ENCODE measurements at places on chromosomes 12 and 14. TPM values are rescaled to one million over a fixed set of nuclear protein-coding genes. Genes with fewer than 3 reads are reported as not detected.

DNA sequence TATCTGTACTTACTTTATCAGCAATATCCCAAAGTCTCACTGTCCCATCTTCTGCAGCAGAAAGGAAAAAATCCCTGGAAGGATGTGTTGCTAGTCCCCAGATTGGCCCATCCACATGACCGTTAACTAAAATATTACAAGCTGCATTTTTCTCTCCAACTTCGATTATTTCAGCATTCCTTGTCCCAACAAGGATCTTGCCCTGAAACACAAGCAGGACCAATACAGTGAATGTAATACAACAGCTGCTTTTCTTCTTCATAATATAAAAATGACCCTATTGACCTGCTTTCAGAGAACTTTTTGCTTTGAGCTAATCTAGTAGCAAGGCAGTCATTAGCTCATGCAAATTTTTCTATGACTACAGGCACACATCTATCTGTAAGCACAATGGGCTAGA, 58.3 kb downstream of the ZC3H14 start:
- no peak for DNase-seq

- DNase-seq, result no peak
Measured at GRCh38 chr12:33450480-33450879, 10.9 kb upstream of the SYT10 start.

DNA sequence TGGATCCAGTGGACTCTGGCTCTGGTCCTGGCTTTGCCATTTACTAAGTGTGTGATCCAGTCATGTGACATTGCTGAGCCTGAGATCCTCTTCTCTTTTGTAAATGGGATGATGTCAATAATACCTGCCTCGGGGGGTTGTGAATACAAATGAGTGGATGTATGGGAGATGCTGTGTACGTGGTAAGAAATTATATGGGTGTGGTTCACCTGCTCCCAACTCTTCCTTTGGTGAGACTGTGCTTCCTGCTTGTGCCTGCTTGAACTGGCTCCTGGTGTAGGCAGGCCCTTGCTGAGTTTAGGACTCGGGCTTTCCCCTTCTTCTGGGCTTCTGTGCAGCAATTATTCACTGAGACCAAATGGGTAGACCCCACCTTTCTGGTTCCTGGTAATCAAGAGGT, 189.5 kb upstream of the FRMD6 start:
- DNase-seq, result no peak

DNA sequence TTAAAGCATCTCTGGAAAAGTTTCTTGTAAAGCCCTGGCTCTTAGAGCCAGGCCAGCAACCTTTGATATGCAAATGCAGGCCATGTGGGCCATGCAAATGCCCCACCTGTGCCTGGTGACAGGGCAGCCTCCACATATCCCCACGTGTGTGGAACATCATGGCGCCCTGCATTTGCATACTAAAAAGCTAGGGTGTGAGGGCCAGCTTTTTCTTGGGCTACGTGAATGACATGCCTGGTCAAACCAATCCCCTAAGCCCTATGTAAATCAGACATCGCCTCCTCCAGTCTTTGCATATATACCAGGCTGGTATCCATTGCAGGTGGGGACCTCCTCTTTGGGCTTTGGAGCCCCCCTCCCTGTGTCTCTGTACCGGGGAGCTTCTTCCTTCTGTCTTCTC, 6.4 kb downstream of the CSRP2 start:
- no peak for DNase-seq

GRCh38 chr12:47112679-47113078, 32.9 kb upstream of the AMIGO2 start:
- DNase-seq, result no peak

GRCh38 chr12:8675591-8676036, 13.0 kb upstream of the MFAP5 start:
- DNase-seq, result no peak

DNA sequence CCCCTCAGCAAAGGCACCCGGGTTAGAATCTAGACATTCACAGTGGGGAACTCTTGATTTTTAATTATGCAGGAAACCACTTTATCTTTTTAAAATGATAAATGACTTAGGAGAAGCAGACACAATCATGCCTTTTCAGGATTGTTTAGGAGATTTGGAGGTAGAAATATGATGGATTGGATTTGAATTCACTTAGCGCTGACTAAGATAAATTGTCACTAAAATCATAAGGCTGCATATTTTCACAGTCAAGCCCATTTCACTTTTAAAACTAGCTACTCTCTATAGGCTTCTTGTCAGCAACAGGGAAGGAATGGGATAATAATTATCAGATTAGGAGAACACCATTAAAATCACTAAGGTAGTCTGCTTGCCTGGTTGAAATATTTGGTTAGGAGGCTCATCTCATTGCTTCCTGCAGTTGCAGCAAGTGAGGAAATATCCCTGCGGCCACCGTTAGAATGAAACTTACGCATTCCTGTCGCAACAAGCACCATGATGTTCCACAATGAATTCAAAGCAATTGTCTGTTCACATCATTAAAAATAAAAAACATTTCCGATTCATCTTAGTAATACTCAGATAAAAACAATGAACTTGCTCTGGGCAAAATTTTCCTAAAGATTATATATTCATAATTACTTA, 31.9 kb downstream of the DACT1 start:
- no peak for DNase-seq

GRCh38 chr12:82842480-82842879, 155.8 kb downstream of the TMTC2 start:
- no peak for DNase-seq

CD9 gene
- 248 TPM for total RNA-seq

NOS1 gene
- total RNA-seq, result 0.04 TPM

AQP6 gene
- total RNA-seq, result not detected

HNF1A gene
- total RNA-seq, result 0.89 TPM

TAMALIN gene
- 5.1 TPM for total RNA-seq

PRH1 gene
- total RNA-seq, result 6.2 TPM

ACOT6 gene
- not detected for total RNA-seq
